ENCODE measurements at places on chromosomes 6 and 20.

DNA sequence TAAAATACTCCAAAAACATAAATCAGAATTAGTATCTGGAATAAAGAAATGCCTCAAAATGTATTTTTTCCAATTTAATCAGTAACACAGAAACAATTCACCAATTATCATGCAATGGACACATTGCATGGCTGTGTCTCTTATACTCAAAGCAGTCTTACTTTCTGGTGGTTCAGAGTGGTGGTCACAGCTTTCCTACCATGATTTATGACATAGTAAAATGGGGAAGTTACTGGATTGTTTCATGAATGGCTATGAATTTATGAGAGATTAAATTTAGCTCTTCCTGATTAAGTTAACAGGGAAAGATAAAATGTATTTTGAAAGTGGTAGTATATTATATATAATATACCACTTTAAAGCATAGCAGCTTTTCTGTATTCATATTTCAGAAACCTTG lies 331.5 kb upstream of the MAP3K7 start:
- no peak for DNase-seq

- peak; percentile 60 for DNase-seq
Measured at GRCh38 chr6:143400258-143401067, 50.0 kb downstream of the ADAT2 start.

GRCh38 chr6:15842727-15843117 lies 179.9 kb upstream of the DTNBP1 start:
- no peak for DNase-seq

GRCh38 chr6:157045831-157046454 lies 268.8 kb downstream of the ARID1B start:
- peak; percentile 70 for DNase-seq

DNA sequence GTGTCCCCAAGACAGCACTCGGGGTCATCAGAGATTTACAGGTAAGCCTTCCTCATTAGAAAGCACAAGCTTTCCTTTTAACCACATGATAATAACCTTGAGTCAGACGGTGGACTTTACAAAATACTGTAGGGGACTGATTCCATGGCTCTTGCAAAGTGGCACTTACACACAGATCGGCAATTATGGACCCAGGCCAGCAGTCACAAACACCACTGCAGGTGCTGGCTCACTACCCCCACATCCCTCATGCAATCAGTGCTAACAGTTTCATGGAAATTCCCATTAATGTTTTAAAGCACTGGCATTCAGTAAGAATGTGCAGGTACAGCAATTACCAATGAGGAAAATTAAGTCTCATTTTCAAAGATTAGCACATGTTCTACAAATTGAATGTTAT lies 516.5 kb downstream of the PRKN start:
- no peak for DNase-seq

DNA sequence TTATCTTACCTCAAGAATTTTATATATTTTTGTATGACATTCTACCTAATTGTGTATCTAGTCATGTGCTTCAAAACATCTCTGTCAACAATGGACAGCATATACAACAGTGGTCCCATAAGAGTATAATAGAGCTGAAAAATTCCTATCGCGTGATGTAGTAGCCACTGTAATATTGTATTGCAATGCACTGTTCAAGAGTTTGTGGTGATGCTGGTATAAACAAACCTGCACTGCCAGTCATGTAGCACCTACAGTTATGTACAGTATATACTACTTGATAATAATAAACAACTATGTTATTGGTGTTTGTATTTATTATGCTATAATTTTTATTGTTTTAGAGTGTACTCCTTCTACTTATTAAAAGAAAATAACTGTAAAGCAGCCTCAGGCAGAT lies 672.7 kb downstream of the CD109 start:
- no peak for DNase-seq

DNA sequence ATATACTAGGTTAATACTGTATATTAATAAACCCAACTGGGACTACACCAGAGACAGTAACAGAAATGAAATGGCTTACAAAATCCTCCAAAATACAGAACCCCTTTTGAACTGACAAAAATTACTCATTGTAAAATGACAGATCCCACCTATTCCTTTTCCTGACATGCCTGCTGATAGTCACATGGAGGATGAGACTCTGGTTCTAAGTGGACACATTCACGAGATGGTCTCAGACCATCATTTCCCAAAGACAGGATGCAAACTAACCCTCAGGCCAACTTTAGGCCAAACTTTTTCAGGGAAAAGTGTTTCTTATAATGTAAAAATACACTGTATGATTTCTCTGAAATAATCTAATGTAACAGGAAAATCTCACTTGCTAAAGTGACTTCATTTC lies 22.5 kb downstream of the TBC1D7 start:
- DNase-seq = no peak

DNA sequence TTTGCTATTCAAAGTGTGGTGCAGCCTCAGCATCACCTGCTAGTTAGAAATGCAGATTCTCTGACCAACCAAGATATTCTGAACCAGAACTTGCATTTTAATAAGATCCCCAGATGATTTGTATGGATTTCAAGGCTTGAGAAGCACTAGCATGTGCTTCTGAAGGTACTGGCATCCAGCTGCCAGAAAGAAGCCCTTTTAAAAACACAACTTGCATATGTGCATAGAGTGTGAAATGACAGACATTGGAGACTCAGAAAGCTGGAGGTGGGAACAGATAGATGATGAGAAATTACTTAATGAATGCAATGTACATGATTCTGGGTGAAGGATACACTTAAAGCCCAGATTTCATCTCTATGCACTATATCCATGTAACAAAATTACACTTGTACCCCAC lies 409.3 kb upstream of the SPTLC3 start:
- DNase-seq = no peak

- DNase-seq = peak; percentile 63
Measured at GRCh38 chr6:13573669-13574110, 711 bp upstream of the SIRT5 start.

DNA sequence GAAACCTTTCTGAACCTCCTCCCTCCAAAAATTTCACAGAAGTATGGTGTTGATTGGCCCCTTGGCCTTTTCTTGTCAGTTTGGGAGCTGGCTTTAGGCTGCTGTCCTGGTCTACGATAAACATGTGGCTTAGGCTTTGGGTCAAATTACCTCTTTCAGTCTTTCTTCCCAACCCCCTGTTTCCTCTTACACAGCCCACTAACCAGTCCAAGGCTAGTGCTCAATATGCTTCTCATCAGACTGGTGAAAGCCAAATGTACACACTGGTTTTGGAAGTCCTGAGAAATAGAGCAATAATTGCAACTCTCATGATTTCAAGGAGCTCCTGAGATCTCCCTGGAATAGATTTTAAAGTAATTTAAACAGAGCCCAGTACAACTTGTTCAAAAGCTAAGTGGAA lies 933.7 kb upstream of the GJE1 start:
- DNase-seq = no peak

DNA sequence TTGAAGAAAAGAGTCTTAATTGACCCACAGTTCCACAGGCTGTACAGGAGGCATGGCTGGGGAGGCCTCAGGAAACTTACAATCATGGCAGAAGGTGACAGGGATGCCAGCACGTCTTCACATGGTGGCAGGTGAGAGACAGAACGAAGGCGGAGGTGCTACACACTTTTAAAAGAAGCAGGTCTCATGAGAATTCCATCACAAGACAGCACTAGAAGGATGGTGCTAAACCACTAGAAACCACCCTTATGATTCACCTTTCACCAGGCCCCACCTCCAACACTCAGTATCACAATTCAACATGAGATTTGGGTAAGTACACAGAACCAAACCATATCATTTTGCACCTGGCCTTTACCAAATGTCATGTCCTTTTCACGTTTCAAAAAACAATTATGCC lies 20.9 kb downstream of the TAGAP start:
- no peak for DNase-seq

DNA sequence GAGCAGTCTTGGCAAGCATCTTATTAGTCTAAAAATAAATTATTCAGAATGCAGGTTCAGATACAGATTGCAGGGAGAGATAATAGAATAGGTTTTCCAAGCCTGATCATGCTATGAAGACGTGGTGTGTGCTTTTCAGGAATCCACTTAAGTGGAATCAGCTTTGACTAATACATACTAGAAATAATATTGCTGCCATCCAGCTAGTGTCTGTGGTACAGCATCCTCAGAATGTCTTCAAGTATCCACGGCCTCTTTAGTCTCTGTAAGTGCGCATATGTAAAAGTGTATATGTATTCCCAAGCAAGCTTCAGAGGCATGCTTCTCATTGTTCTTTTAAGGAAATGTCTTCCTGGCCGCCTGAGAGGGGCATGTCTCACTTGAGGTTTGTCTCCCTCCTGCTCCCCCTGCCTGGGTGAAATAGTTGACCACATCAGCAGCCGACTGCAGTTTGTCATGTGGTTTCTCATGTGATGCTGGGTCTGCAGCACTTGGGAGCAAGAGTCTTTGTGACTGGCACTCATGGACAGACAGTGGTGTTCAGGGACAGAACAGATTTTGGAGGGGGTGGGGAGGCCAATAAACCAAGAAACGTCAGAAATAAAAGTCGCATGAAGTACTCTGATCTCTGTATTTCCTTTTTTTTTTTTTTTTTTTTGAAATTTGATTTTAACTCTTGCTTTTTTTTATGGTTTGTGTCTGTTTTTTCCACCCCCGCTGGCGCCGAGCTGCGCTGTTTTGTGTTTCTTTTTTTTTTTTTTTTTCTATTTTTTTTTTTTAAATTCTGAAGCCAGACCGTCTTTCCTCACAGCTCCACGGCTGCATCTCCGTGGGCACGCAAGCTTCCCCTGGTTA lies 150.8 kb downstream of the PRL start:
- DNase-seq = peak; percentile 63

DNA sequence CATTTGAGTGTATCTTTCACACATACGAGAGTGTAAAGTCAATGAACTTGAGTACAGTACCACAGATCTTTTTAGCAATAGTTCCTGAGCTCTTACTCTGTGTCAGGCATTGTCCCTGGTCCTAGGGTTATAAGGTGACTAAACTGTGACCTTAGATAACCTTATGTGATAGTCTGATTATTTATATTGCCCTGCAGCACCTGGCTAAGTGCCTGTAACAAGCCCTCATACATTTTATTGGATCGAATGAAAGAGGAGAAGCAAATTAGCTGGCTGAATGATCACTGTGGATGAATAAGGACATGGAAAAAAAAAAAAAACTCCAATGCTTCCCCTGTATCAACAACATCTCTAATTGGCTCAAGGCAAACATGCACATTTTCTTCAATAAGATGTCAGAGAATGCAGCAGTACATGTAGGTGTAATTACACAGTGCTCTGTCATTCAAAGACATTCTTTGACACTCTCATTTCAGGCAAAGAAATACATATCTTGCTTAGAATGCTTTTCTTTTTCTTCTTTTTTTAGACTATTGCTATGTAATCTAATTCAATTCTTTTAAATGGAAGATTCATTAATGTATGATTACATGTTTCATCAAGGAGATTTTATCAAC lies 153.4 kb downstream of the PHACTR1 start:
- no peak for DNase-seq

GRCh38 chr20:15763366-15763765 lies 809.9 kb downstream of the KIF16B start:
- DNase-seq = no peak

- DNase-seq = no peak
Measured at GRCh38 chr6:3523271-3523670, 66.4 kb upstream of the SLC22A23 start.

GRCh38 chr6:153405931-153406330 lies 274.8 kb upstream of the RGS17 start:
- DNase-seq = no peak

- DNase-seq = no peak
Measured at GRCh38 chr20:49267327-49267726, 10.5 kb downstream of the ZNFX1 start.
